GM04504 (cell line): ENCODE measurements at places on chromosomes 6 and 20.
A peak's percentile ranks its signal among the peaks of the same experiment; 100 is the strongest.

DNA sequence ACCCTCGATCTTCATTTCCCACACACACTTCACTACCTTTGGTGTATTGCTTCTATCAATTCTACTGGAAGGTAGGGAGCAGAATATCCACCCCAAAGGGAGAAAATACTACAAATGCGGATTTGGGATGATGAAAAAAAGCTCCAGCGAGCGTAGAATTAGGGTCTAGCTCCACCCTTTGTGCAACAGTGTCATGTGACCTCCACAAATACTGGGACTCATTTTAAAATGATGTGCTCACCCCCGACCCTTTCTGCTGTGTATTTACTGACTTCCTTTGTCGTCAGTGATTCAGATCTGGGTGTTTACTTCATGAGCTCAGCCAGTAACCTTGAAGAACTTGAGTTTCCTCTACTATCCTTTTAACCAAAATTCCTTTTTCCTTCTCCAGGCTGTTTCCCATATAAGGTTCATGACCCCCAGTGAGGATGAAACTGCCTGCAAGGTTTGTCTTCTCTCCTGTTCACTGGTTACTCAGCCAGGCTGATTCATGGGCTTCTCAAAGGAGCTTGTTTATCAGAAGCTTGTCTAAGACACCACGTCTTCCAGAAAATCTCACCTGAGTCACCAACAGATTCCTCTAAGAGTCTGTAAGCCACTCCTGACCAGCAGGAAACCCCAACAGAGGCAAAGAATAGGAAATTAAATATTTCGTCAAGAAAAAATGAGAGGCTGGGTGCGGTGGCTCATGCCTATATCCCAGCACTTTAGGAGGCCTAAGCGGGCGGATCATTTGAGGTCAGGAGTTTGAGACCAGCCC, 39.6 kb upstream of the PAX1 start:
- no peak for DNase-seq

- DNase-seq, result no peak
These were observed 259.9 kb downstream of the TAF4 start for GRCh38 chr20:61805781-61806180.

GRCh38 chr6:44049163-44049988, 77.9 kb downstream of the MRPL14 start:
- no peak for DNase-seq

- DNase-seq, result no peak
These were observed 83.2 kb downstream of the SHLD1 start for GRCh38 chr20:5833309-5833941.

DNA sequence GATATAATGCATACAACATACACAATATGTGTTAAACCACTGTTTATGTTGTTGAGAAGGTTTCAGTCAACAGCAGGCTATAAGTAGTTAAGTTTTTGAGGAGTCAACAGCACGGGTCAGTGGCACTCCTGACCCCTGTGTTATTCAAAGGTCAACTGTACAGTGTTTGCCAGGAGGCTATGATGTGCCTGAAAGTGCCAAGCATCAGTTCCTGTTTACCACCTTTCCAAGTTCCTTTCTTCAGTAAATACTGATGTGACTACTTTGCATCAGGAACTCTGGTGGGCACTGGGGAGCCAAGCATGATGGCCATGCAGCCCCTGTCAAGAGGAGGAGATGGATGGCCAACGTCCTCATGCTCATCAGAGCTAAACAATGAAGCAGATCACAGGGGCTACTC, 224.4 kb upstream of the EXOC2 start:
- DNase-seq, result no peak

DNA sequence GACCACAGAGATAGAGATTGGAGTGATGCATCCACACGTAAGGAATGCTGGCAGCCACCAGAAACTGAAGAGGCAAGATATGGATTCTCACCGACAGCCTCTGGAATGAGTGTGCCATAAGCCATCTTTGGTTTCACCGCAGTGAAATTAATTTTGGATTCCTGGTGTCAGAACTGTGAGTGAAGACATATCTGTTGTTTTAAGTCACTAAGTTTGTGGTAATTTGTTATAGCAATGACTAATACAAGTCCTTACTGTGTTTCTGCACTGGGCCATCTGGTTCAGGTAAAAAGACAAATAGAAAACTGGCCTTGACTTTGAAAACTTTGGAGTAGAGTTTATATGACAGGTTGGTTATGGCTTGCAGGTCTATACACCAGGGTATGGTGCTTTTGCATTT, 261.9 kb downstream of the PHF3 start:
- no peak for DNase-seq

GRCh38 chr20:49766979-49767521, 45.6 kb upstream of the SLC9A8 start:
- no peak for DNase-seq

DNA sequence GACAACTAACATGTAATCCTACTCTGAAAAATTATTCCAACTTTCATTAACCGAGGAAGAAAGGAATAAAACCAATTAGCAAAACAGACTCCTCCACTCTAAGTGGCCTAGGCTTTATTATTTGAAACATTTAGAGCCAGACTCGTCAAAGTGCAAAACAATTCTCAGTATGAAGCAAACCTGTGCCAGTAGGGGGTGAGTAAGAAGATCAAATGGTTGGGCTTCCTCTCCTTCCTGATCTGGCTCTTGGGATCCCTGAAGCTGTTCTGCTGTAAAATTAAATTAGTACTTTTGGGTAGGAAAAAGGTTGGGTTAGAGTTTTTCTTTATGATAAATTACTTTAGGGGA, 177.6 kb upstream of the MAN1A1 start:
- no peak for DNase-seq

GRCh38 chr6:2948228-2949025, 22.9 kb downstream of the SERPINB6 start:
- no peak for DNase-seq

- no peak for DNase-seq
These were observed 10.7 kb downstream of the OSBPL2 start for GRCh38 chr20:62248890-62249560.

GRCh38 chr6:21995318-21995717, 301.5 kb downstream of the PRL start:
- DNase-seq, result no peak

DNA sequence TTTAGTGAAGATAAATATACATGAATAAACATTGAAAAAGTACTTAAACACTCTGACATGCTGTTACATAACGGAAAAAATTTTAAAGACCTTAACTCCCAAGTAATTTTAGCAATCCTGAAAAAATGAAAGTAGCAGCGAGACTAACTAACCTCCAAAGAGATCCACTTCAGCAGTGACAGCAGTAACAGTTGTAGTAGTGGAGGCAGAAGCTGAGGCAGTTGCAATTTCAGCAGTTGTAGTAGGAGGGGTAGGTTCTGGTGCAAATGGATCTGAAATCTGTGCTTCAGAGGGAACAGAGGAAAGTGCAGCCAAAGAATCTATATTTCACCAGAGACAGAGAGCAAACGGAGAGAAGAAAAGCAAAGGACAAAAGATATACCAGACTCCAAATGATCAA, 88.8 kb downstream of the PRSS35 start:
- no peak for DNase-seq

DNA sequence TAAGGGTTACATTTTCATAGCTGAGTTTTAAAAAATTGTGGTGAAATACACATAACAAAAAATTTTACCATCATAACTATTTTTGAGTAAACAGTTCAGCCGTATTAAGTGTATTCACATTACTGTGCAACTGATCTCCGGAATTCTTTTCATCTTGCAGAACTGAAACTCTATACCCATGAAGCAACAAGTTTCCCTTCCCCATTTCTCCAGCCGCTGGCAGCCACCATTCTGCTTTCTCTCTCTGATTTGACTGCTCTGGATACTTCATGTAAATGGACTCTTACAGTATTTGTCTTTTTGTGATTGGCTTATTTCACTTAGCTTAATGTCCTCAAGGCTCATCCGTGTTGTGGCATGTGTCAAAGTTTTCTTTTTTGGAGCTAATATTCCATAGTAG, 341.6 kb downstream of the QKI start:
- no peak for DNase-seq

DNA sequence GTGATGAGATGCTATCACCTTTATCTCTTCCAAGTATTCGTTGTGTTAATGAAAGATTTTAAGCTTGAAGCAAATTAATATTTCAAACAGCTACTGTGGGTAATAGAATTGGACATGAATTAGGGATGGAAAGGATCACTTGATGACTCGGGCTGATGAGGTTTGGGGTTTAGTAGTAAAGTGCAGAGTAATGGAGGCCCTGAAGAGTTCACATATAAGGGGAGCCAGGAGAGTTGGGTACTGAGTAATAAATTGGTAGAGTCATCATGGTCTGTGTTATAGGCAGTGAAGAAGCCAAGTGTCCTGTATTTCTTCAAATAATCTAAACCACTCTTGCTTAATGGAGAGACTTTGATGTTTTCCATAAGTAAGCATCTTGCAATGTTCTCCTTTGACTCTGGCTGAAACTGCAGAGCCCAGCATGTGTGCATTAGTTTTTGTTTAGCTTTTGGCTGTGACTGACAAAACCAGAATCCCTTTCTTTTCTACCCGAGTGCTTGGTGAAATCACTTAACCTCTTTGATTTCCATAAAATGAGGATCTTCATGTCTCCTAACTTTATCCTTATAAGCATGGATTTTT, 57.6 kb downstream of the L3MBTL3 start:
- no peak for DNase-seq

DNA sequence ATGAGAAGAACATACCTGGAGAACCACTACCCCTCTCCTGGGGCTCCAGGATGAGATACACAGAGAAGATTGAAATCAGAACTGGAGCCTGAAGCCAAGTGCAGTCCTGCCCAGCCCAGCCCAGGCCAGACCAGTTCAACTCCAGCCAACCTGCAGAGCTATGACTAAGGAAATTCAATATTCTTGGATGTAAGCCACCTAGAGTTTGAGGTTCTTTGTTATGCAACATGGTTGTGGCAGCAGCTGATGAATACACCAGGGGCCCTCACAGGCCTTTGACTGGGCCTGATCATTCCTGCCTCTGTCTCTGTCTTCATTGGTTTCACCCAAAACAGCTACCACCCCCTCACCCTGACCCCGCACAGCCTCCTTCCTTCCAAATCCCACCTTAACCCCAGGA, 167.8 kb downstream of the LRFN2 start:
- no peak for DNase-seq

DNA sequence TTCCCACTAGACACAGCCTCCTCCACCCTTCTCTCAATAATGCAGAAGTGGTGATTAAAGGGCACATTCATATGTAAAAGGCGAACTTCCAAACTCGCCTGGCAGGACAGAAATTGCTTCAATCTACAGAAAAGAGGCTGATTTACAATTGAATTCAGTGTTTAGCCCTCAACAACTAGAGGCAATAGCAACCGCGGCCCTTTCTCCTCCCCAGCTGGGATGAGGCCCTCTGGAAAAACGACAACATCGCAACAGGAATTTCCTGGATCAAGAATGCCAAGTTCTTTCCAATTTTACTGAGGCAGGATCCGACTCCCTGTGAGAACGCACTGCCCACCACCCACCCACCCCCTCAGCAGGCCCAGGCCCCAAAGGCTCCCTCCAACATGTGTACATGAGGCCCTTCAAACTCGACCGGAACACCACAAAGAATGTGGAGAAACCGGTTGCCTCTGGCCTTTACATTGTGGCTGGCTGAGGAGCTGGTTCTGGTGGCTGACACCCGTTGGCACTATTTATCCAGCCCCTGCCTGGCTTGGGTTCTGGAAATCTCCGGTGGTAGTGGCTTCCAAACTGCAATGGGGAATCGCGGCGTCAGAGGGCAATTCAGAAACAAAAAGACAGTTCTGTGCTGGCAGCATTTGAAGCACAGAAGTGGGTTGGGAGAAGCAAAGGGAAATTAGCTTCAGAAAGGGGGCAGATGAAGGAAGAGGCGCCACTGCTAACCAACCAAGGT, 36.8 kb downstream of the ZMYND8 start:
- DNase-seq, result peak; percentile 58

DNA sequence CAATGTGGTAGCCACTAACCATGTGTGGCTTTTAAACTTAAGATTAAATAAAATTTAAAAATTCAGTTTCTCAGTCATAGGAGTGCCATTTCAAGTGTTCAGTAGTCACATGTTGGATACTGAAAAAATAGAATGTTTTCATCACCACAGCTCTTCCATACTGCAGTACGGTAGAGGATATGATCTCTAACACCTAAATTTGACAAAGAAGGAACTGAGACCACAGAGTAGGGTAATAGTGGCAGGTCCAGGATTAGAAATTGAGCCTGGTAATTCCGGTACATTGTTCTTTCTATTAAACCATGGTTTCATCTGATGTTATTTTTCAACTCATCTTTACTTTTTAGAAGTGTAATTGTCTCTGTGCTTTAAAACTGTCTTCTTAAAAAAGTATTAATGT, 104.0 kb downstream of the CD2AP start:
- no peak for DNase-seq

GRCh38 chr20:35092524-35093266, at the start of gene TRPC4AP:
TSS of gene TRPC4AP (minus strand) at chr20:35092807. CDS start at chr20:35092781, 26 bp downstream.
- DNase-seq, result peak; percentile 81

- DNase-seq, result no peak
These were observed 42.4 kb downstream of the DHX35 start for GRCh38 chr20:39004508-39004907.

DNA sequence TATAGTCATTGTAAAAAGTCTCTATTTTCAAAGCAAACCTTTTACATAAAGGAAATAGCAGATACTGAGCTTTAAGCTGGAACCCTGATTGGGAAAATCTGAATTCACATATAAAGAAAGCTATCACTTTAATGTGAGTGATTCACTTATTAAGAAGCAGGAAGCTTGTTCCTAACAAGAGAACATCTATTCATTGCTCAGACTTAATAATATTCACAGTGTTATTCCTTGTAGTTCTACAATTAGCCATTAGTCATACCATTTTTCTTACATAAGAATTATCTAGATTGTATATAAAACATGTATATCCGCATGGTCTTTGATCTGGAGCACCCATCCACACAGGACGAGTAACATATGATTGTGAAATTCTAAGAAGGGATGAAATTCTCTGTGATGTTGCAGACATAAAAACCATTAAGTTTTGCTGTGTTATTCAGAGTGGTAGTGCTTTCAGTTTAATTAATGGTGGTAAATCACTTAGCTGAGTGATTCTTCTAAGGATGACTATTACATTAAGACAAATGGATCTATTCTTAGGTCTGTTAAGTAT, 71.1 kb upstream of the FOXQ1 start:
- no peak for DNase-seq

- DNase-seq, result peak; percentile 84
These were observed 23.2 kb upstream of the ROS1 start for GRCh38 chr6:117448732-117449485.

- no peak for DNase-seq
These were observed 350.6 kb downstream of the SAMD5 start for GRCh38 chr6:147859071-147859470.

DNA sequence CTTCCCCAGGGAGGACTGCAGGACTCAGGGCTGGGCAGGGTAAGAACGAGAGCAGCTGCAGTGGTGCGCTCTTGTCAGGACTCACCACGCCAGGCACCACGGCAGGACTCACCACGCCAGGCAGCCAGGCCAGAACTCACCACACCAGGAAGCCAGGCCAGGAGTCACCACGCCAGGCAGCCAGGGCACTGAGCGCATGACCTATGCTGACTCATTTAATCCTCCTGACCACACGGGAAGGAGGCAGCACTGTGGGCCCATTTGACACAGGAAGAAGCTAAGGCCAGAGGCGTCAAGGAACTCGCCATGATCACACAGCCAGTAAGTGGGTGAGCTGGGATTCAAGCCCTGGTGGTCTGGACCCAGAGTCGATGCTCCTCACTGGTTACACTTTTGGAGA, 189.3 kb downstream of the PREX1 start:
- peak; percentile 17 for DNase-seq

- peak; percentile 65 for DNase-seq
These were observed 9.6 kb upstream of the APCDD1L start for GRCh38 chr20:58524814-58525213.

- no peak for DNase-seq
These were observed 155.3 kb downstream of the FUT9 start for GRCh38 chr6:96171112-96171511.
